Stimulated activated effector memory CD8-positive, alpha-beta T cell treated with anti-CD3 and anti-CD28 coated beads, Interleukin-12 subunit alpha, Interleukin-12 subunit beta, amount 100 ng/mL, for 72 hours (primary cell): ENCODE measurements at places on chromosomes 13 and 19.

DNA sequence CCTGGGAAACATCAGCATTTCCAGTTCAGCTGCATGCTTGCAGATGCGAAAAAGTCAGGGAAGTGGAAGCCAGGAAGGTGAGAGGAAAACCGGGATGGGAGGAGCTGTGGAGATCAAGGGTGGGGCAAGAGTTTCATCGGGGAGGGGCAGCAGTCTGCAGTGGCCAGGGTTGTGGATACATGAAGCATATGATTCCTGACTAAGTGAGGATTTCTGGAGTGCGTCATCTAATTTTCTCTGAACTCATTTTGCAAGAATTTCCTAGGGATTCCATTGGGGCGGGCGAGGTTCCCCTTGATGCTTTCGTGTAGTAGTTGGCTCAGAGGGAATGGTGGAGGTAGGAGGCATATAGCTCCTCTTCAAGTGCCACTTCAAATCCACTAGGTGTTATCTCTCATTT, 344.1 kb upstream of the TMTC4 start:
- no peak for DNase-seq

DNA sequence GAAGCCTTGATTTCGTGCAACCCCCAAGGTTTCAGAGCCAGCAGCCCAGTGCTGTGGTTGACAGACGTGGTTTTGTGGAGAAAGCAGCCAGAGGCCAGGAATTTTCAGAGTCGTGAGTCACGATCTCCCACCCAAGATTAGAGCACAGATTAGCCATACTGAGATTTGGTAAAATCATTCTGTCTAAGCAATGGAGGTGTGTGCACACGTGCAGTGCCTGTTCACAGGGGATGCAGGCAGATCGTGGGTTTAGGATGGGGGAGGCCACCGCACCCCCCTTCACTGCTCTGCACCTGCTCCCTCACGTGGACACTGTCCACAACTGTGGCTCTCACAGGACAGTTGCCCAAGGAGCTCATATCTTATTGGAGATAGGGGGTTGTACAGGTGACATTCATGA, 46.6 kb upstream of the GPR183 start:
- DNase-seq: peak; percentile 60

DNA sequence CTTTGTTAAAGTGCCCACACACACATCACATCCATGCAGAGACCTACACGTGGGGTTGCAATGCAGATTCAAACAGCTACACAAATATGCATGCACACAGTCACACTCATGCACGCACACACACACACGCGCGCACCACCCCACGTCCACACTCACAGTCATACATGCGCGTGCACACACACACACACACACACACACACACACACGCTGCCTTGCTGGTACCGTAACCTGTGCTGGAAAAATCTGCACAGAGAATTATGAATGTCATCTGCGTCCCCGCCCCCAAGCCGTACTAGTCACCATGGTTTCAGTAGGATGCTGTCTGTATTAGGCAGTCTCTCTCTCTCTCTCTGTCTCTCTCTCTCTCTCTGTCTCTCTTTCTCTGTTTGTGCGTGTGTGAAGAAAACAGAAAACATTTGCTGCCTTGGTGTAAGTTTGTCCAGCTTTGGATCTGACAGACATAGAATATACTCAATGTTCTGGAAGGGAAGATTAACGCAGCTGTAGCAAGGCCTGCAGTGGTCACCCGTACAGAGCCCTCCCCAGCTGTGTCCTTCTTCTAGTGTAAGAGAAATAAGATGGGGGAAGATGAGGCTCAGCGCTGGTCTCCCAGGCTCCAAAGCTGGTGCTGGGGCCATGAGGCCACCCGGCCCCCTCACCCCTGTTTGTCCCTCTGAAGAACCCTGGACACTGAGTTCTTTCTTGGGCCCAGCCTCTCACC, 26.4 kb upstream of the DPP9 start:
- DNase-seq: no peak

DNA sequence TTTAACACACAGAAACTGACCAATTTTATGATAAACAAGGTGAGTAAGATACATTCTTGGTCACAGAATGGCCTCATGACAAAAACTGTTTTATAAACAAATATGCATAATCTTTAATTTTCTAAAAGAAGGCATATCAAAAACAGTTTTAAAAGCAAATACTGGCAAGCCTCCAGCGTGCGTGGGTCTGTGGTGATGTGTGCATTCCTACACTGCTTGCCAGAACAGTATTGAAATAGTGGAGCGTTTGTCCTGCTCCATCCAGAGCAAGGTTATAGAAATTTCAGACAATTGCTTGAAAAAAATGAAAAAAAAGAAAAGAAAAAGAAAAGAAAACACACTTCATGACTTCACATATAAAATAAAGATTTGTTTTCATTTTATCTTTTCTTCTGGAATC, 140.9 kb downstream of the MZT1 start:
- no peak for DNase-seq

DNA sequence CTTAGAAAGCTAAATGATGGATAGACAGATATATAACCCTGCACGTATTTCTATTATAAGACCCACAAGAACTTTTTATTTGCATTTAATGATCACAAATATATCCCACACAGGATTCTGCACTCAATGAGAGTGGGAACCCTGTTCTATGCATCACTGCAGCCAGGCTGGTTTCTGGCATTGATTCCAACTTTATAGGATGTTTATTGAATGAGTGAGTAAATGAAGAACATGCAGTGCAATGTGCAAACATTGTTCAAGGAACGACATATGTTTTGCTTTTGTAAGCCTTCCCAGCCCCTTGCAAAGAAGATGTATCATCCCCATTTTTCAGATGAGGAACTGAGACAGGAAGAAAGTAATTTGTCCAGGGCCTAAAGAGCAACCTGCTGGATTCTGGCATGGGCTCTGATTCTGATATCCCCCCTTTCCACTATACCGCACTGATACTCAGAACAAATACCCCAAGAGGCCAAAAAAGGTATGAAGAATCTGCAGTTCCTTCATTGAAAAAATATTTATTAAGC, 246.3 kb downstream of the LACC1 start:
- DNase-seq: no peak

DNA sequence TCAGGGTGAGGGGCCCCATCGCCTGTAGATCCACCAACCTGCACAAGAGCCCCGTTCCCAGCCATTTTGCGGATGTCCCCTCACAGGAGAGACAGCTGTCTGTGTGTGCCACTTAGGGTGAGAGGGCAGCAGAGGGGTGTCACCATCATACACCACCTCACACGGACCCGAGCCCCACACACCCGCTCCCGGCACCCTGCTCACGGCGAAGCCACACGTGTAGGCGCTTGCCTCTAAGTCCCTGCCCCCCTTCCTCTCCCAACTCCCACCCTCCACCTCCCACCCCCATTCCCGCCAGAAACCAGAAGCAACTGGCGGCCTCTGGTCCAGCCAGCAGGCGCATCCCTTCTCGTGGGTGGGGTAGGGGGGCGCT, 4.0 kb upstream of the DPF1 start:
- DNase-seq: no peak

GRCh38 chr13:45305079-45305478, 35.9 kb downstream of the TPT1 start:
- no peak for DNase-seq

DNA sequence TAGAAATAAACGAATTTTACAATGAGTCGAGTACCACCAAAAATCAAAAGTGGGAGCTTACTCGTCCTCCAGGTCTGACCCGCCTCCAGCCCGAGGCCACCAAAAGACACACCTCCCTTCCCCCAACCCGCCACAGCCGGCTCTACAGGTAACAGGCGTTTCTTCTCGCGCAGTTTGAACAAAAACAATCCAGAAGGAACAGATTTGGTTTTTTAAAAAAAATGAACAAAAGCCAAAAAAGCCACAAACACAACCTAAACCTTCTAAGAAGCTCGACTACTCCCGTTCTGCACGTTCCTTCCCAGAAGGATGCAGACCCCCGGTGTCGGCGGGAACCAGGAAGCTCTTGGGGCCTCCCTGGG, 671 bp downstream of the ZDHHC20 start:
- DNase-seq: peak; percentile 21

DNA sequence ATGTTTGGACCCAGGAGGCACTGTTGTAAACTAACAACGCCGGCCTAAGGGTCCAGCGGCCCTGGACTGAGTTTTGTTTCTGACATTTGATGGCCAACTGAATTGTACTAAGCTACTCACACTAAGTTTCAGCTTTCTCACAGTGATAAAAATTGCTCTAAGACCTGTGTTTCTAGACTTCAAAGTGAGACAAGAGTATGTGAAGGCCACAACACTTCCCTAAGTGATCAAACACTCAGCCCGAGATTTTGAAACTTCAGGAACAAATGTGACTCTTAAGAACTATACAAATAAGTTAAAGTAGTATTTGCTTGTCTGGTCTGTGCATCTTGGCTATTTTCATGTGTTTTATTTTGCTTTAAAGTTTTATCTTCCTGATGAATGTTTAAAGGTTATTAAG, 30.2 kb downstream of the EFNB2 start:
- DNase-seq: no peak

DNA sequence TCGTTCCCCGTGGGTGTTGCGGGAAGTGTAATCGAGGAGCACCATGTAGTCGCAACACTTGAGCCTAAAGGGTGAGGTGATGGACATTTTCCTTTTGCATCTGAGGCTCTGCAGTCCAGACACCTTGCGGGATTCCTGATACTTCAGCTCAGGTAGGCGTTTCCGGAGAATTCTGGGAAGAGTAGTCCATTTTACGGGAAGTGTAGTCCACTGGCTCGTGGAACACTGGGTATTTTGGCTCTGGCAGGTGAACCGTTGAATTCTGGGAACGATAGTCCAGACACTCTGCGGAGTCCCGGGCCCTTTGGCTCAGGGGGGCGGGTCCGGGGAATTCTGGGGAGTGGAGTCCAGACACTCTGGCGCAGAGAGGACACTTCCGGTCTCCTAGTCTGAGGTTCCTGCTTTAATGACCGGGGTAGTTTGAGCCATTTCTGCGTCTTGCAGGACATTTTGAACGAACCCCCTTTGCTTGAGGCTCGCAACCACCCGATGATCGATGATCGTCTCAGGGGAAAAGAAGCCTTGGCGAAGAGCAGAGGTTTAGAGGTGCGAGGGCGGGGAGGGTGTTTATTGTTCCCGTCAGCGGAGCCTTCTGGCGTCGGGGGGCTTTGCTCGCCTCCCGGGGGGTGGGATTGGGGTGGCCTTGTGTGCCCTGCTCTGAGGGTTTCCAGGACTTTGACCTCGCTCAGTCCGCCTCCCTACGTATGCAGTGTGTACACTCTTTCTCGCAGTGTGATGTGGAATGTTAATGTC, at the start of gene ZNF223:
ZNF223 (plus strand) TSS at position 387 of the 753 bp plus-strand sequence. CDS start 3,141 bp downstream, outside the sequence.
- DNase-seq: no peak

GRCh38 chr19:18975011-18975410, 34.0 kb upstream of the HOMER3 start:
- DNase-seq: no peak

DNA sequence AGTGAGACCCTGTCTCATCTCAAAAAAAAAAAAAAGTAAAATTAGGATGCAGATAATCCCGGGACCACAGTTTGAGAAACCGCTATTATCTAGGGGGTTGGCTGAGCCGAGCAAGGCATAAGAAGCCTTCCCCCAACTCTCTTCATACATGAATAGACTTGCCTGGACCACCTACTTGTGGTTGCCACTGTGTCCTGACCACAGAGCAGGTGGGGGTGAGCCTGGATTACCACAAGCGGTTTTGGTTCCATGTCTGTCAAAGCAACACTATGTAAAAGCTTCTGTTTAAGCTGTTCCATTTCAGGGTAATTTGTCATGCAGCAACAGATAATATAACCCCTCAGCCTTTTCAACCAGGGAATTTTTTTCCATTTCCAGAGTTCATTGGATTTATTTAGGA, 3.3 kb upstream of the NAPA start:
- DNase-seq: peak; percentile 35

GRCh38 chr13:36683701-36684100, 9.9 kb downstream of the SERTM1 start:
- DNase-seq: no peak

DNA sequence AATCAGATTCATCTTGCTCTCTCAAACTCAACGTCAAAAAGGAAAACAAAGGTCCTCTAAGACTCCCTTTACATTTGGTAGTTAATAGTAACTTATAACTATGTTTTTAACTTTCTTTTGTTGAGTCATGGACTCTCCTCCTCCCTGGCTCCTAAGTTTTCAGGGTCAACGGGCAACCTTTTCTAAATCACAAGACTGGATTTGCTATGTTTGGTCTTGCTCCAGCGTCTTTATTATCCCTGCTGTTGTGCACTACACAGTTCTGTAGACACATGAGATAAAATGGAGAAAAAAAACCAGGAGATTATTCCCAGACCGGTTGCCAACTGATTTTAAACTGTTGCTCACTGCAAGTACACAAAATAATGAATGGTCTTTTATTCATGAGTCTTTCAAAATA, 1.9 kb upstream of the ITM2B start:
- DNase-seq: no peak

GRCh38 chr19:55400281-55401087, 7.1 kb downstream of the UBE2S start:
- DNase-seq: no peak

GRCh38 chr13:89061821-89062220, 1390.7 kb downstream of the SLITRK5 start:
- no peak for DNase-seq
